ENCODE measurements at places on chromosomes 3 and 15.

DNA sequence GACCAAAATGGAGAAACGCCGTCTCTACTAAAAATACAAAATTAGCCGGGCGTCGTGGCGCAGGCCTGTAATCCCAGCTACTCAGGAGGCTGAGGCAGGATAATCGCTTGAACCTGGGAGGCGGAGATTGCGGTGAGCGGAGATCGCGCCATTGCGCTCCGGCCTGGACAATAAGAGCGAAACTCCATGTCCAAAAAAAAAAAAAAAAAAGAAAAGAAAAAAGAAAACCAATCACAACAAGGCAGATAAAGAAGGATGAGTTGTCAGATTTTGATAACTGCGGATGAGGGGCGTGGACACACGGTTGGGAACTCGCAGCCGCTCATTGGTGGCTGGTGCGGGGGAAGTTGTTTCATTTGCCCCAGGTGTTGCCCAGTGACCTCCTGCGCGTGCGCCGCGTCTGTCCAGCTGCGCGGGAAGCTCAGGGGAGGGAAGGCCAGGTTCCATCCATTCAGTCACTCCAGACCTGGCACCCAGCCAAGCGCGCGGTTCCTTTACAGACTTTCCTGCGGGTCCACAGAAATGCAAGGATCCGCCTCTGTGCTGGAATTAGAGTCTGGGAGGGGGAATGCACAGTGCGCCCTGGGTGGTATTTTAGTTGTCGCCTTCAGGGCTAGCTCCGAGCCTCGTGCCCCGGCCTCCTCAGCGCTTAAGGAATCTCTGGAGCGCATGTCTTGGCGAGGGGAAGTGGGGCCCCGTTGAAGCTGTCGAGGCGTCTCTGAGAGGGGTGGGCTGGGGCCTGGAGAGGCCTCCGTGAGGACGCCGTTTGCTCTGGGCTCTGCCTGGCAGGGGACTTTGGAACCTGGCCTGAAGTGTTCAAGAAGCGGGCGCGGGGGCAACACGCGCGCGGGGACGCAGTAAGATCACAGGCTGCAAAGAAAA is 708 bp upstream of the GCHFR start:
- peak; percentile 19 for DNase-seq

DNA sequence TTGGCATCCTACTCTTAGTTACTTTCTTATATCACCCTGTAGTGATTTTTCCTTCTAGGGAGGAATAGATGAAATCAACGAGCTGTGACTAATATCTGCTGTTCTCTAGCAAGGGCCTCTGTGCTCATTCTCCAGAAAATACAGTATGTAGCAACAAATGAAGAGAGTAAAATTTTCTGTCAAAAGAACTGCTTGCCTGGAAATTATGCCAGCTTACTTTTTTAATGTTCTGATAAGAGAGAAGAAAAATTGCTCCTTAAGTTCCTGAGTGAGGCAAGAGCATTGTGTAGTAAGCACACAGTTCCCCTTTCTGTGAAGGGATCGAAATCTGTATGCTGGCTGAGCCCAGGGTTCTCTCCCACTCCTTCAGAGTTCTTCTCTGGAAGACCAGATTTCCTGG is 51.4 kb upstream of the GK5 start:
- no peak for DNase-seq

DNA sequence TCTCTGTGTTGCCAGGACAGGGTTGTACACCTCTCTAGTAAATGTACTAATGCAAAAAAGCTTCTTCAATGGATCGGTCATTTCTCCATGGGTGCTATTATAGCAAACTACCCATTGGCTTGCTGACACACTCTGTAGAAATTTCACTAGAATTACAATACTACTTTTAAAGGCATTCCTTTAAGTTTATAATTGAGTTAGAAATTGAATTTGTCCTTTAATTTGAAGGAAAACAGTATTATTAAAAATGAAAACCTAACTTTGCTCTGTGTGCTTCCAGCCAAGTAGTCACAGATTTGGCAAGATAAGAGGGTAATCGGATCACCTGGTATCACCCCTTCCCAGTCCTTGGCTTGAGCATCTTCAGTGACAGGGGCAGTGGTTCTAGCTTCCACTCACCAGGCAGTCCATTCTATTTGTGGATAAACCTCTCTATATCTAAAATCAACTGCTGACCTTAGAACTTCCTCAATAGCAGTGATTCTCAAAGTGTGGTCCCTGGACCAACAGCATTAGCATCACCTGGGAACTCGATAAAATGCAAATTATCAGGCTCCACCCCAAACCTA is 93.2 kb downstream of the GHSR start:
- DNase-seq = no peak

- no peak for DNase-seq
Measured at GRCh38 chr3:25665315-25666280, 891 bp upstream of the TOP2B start.

GRCh38 chr15:101091080-101092017 is 160.5 kb downstream of the CHSY1 start:
- DNase-seq = no peak

GRCh38 chr3:17514597-17514996 is 227.8 kb downstream of the TBC1D5 start:
- no peak for DNase-seq

GRCh38 chr15:76991741-76992645 is 2.9 kb upstream of the PSTPIP1 start:
- DNase-seq = no peak

- DNase-seq = no peak
Measured at GRCh38 chr3:150765949-150766720, 3.2 kb upstream of the SIAH2 start.

DNA sequence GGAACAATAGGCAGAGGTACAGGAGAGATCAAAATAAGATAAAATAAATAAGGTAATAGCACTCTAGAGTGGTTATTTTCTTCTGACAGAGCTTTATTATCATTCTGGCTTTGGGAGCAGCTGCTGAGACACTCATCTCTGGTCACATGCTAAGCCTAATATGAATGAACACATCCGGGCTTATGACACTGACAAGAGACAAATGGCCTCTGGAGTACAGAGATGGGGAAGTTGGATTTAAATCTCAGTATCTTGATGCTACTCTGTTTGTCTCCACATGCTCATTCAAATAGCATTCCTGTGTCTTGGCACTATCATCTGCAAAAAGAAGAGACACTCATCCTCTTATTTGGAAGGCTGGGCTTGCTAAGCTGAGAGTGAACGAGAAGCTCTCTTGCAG is 55.6 kb downstream of the TMEM45A start:
- DNase-seq = no peak

- peak; percentile 28 for DNase-seq
Measured at GRCh38 chr3:124886168-124887056, 753 bp downstream of the ITGB5 start.

GRCh38 chr3:39133093-39133490 is 20.3 kb downstream of the CSRNP1 start:
- no peak for DNase-seq

GRCh38 chr3:133535971-133536881 is 37.3 kb upstream of the CDV3 start:
- no peak for DNase-seq

- no peak for DNase-seq
Measured at GRCh38 chr15:82570721-82571508, 30.7 kb upstream of the RPS17 start.

DNA sequence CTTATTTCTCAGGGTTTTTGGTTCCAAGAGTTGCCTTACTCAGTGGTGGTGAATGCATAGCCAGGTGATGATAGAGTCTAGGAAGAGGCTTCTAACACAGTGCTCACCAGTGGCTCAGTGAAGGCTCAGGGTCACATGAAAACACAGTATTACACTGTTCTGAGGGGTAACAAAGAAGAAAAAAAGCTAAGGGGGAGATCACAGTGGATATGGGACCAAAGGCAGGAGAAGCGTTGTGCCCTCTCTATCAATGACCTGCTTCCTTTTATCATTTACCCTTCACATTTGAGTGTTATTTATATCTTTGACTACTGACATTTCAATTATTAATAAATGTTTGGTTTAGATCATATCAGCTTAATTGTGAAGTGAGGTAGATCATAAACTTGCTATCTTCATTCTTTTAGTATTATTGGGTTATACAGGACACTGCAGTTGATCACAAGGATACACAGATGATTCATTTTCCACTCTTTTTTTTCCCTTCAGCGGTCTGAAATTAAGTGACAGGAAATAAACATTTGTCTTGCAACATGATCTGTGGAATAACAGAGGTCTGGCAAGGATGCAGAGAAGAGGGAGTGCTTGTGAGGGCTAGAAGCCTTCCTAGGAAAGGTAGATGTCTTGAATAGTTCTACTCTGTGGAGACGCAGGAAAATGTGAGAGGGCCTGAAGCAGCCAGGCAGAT is 171.7 kb downstream of the C3orf38 start:
- DNase-seq = no peak

DNA sequence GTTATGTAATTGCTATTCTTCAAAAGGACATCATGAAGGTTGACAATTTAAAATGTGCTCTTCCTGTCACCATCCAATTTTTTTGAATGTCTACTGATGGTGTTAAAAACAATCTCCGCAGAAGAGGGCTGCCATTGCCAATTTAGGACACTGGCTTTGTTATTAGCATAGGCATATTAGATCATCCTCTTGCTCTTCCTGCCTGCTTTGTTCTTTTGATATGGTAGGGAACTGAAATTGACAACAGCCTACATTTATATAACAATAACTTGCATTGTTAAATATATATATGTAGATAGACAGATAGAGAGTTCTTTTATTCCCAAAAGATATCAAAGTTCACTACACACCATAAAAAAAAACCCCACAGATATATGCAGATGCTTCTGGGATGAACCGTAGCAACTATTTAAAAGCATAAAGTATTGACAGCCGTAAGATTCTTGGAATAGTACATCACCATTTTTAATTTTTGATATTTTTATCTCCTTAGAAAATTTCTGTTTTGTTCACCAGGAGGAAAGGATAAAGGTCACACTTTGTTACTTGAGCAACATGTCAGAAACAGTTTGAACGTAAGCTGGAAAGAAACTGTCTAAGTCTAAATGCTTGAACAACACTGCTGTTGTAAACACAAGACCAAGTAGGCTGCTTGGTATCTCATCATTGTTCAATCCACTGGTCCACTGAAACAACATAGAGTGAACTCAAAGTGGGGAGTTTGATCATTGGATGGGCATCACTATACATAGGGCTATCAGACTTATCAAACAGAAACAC is 66.5 kb downstream of the MDFIC2 start:
- DNase-seq = peak; percentile 1

DNA sequence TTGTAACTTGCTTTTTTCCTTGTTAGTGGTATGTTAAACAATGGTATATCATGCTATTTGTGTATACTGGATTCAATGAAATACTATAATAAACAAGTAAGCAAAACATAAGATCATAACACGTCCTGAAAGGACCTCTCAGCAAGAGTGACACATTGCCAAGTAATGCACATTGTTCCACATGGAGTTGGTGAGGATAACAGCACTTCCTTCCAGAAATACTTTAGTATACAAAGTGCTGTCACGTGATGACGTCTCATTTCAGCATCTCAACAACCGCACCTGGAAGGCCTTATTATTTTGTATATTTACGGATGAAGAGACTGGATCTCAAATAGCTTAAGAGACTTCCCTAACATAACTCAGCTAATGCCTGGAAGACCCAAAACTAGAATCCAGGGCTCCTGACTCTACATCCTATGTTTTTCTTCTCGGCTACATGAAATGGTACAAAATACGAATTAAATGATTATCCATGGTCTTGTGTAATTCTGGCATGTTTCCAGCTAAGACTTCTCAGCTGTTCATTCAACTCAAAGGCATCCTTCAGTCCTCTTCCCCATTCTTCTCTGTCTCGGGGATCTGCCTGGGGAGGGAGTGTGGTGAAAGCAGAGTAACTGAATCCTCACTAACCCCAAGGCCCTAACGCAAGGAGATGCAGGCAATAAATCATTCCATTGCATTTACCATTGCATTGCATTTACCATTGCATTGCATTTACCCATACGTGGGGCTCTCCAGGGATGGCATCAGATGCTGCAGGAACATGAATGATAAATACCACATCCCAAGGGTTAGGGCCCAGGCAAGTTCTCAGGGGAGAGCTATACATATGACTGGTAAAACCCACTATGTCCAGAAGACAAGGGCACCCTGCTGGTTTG is 79.2 kb downstream of the LIPC start:
- DNase-seq = no peak

DNA sequence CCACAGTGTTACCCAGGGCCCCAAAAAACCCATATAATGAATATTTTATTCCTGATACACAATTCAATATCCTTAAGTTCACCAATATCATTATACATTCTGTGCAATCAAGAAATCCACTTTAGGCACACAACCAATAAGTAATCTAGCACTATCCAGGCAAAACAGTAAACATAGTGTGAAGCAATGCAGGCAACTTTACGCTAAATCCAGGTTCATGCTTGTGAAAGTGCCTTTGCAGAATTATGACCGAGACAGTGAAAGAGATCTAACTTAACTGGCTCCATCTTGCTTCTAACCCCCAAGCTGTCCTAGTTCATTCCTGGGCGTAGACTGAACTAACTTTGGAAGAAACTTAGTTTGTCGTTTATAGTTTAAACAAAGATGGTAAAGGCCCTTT is 34.2 kb upstream of the INO80 start:
- no peak for DNase-seq

DNA sequence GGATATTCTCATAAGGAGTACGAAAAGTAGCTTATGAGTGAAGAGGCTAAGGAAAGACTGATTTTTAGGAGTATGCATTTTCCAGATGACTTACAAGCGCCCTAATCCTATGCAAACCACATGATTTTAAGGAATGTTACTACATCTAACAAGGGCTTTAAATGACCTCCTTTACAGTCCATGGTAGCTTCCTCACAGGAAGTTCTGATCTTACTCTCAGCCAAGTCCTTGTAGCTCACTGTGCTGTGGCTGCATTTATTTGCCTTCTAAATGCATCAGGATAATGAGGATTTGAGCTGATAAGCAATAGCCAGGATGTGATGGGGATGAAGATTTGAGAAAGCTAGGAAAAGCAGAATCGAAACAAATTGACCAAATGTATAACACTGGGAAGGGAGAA is 896.0 kb downstream of the MCTP2 start:
- no peak for DNase-seq

GRCh38 chr15:25175789-25176615 is 221.2 kb downstream of the SNRPN start:
- DNase-seq = no peak

GRCh38 chr15:99558571-99558970 is 7.2 kb upstream of the MEF2A start:
- DNase-seq = no peak

DNA sequence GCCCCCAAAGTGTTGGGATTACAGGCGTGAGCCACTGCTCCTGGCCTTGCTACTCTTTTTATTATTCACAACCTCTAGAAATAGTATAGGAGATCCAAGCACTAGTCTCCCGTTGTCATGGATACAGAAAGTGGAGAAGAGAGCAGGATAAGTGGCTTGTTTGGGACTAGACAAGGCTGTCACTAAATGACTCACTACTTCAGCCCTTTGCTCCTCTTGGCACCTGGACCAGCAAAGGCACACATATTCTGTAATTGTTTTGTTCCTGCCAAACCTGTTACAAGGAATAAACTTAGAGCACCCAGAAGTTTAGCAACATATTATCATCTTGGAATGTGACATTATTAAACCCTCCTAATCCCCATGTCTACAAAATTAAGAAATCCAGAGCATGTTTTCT is 427.2 kb upstream of the THBS1 start:
- DNase-seq = no peak

- no peak for DNase-seq
Measured at GRCh38 chr15:95105229-95105628, 873.9 kb downstream of the MCTP2 start.

- DNase-seq = no peak
Measured at GRCh38 chr3:14224895-14225294, 46.3 kb downstream of the LSM3 start.

GRCh38 chr15:31211353-31211752 is 109.8 kb upstream of the TRPM1 start:
- DNase-seq = no peak

GRCh38 chr3:53940623-53941022 is 49.0 kb upstream of the SELENOK start:
- DNase-seq = no peak

Data from substantia nigra (tissue), 51 donors.